ENCODE measurements at places on chromosomes 7 and 10.
A peak's percentile ranks its signal among the peaks of the same experiment; 100 is the strongest.

GRCh38 chr10:86077271-86077670 lies 289.3 kb downstream of the GRID1 start:
- DNase-seq, result no peak

GRCh38 chr7:131623154-131623553 lies 66.7 kb upstream of the PODXL start:
- DNase-seq, result no peak

- DNase-seq, result no peak
Observed at GRCh38 chr10:3178042-3178441, 5.5 kb upstream of the PITRM1 start.

DNA sequence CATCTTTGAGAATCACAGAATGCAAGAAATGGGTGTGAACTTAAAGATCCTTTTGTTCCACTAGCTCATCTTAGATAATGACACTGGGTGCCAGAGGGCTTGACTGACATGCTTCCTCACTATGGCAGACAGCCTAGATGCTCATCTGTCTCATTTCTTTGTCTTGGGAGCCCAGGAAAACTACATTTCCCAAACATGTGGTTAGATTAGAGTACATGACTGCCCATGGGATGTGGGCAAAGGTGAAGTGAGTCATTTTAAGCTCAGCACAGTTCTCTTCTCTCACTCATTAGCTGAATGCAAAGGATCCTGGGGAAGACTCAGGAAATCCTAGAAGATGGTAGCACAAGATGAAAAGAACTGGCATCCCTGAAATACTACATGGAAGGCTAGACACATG lies 32.5 kb upstream of the TBX20 start:
- no peak for DNase-seq

DNA sequence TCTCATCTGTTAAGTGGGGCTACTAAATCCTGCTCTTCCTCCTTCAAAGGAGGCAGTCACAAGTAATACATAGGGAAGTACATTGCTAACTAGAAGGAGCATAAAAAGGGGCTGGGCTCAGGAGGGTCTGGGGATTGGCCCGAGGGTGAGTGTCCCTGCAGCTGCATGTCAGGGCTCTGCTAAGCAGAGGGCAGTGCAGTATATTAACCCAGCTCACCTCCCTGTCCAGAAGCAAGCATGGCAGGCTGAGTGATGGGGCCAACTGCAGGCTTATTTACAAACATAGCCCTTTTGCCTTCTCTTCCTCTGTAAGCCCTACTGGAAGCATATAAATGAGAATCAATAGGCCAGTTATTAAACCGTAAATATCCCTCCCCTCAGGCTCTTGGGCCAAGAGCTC lies 143.2 kb upstream of the PCBD1 start:
- no peak for DNase-seq

- no peak for DNase-seq
Observed at GRCh38 chr7:120920591-120921274, 29.8 kb upstream of the ING3 start.

GRCh38 chr10:97127509-97127908 lies 58.2 kb downstream of the SLIT1 start:
- DNase-seq, result no peak

- DNase-seq, result no peak
Observed at GRCh38 chr10:108696792-108697477, 1226.4 kb downstream of the XPNPEP1 start.

- no peak for DNase-seq
Observed at GRCh38 chr7:28767356-28767755, 190.8 kb downstream of the TRIL start.

- peak; percentile 91 for DNase-seq
Observed at GRCh38 chr10:73358331-73359279, at the start of gene CFAP70. Gene CFAP70, minus strand, starts transcription at chr10:73358864. Its CDS starts 4,068 bp downstream, at chr10:73354796.

DNA sequence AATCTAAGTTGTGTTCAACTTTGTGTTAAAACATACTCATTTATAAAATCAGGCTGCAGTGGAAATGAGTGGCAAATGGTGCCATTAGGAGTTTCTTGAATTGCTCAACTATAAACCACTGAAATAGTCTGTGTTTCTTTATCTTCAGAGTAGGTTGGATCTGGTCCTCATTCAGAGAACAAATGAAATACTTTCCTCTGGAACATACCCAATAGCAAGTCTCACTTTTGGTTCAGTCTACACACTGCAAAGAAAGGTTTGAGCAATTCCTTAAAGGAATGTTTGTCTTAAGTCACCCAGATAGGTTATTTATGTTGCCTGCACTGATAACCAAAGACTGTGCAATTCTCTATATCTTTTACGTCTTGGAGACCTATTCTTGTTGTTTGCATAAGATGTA lies 62.5 kb downstream of the ABCB4 start:
- no peak for DNase-seq

- no peak for DNase-seq
Observed at GRCh38 chr7:143902332-143902899, 440 bp upstream of the TCAF1 start.

- no peak for DNase-seq
Observed at GRCh38 chr10:119691726-119692125, 34.1 kb upstream of the INPP5F start.

DNA sequence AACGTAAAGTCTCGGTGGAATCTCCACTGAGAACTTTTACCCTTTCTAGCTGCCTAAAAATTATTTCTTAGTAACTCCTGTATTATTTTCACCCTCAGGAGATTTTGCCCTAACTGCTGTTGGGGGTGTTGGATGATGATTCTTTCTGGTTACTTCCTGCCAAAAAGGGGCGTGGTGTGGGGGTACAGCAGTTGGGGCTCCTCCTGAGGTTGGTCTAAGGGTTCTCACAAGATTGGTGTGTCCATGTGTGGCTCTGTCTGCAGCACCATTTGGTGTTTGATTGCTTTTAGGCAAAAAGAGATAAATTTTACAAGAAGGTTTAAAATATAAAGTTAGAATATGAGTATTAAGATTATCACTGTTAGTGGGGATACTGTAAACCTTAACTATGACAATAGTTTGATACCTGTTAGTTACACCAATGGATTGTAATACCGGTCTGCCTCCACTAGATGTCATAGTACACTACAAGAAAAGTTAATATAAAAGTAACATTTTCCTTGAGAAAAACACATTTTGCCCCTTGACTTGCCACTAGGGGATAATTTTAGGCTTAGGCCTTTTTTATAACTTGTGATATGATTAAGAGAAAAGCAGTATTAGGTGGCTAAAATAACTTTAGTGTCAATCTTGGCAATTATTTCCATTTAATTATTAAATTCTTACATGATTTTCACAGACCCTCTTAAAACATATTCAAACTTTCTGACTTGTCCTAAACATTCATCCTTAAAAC lies 928.7 kb downstream of the IPMK start:
- DNase-seq, result no peak

DNA sequence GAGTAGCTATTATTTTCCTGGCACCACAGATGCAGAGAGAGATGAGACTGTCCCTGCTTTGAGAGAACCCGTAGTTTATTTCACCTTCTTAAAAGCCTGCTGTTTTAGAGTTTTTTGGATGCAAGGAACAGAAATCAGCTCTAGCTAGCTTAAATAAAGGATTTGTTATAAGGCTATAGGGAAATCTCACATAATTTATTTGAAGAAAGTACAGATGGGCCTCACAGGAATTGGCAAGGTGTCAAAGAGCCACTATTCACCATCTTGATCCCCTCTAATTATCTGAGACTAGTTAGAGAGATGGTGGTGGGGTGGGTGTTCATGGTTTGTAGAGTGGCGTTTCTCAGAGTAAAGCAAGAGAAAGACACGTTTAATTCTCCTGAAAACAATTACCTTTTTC lies 7.3 kb downstream of the KMT2E start:
- no peak for DNase-seq

- no peak for DNase-seq
Observed at GRCh38 chr7:29598613-29599012, 35.0 kb downstream of the PRR15 start.

GRCh38 chr10:116324951-116325635 lies 845 bp downstream of the CCDC172 start:
- no peak for DNase-seq

Measured in CD4-positive, alpha-beta T cell treated with Interleukin-17A for 4 hours (primary cell).